ENCODE measurements at places on chromosomes 1 and 21. TPM values are rescaled to one million over a fixed set of nuclear protein-coding genes. Genes with fewer than 3 reads are reported as not detected.

GRCh38 chr1:229155472-229155871 lies 115.4 kb upstream of the RAB4A start:
- DNase-seq: peak; percentile 70

DNA sequence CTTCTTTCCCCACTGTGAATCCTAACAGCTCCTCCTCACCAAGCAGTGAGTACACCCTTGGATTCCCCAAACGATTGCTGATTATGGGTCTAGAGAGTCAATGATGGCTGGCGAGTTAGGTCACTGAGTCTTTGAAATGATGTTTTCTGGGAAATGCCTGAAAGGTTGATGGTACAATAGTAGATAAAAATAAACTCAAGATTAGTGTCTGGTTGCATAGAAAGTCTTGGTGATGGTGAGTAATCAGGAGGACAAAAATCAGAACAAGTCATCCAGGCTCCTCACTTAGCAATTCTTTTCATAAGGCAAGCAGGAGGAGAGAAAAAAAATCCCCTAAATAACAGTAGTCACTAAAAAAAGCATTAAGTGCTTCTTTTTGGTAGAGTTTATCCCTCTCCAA lies 22.6 kb downstream of the HLX start:
- no peak for DNase-seq

GRCh38 chr1:198245379-198245778 lies 88.6 kb downstream of the NEK7 start:
- peak; percentile 46 for DNase-seq

SYT11 gene
- total RNA-seq: 14.6 TPM

- no peak for DNase-seq
These were observed 32.0 kb downstream of the S100A6 start for GRCh38 chr1:153503766-153504165.

SYCP1 gene
- not detected for total RNA-seq

KCNE2 gene
- not detected for total RNA-seq

DNA sequence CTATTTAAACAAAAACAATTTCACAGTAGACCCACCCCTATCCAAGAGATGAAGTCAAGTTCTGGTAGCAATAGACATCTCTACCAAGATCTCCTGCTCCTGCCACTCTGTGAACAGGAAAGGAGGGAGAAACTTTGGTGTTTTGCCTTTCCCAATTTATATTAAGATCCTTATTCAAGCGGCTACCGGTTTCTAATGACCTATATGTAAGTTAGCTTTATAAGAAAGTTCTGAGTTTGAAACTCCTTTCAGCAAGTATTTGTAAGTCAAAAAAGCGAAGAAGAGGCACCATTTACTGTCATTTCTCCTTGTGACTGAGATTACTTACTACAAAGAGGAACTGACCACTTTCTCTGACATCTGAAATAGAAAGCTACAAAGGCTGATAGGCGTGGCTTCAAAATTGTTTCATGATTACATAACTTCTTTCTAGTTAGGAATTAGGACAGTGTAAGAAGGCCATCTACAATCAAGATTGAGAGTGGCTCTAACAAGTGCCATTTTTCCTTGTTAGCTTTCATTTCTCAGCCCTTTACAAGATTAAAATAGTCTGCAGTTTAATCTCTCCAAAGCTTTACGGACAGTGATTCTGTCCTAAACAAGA lies at the start of gene MNDA:
Gene MNDA, plus strand, starts transcription at position 448 of the 604 bp plus-strand sequence. CDS start 10,803 bp downstream, outside the sequence.
- no peak for DNase-seq

- no peak for DNase-seq
These were observed 21.9 kb downstream of the NCF2 start for GRCh38 chr1:183568176-183569021.

SPOCD1 gene
- total RNA-seq: 0.15 TPM

- peak; percentile 71 for DNase-seq
These were observed 45.7 kb downstream of the CAPZB start for GRCh38 chr1:19439464-19440171.

DNA sequence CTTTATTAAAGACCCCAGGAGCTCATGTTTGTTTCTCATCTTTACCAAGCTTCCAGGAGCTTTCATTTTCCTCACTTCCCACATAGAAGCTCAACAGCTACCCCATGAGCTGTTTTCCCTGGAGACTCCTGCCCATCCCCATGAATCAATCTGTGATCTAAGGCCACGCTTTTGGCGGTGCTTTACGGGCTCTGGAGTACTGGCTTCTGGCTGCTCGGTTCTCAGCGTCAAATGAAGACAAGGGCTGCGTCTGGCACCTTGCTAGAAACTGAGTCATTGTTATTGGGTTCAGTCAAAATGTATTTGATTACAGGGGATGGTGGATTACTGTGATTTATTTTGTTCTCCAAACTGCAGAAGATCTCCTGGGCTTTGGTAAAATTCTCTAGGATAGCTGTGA lies 39.9 kb downstream of the ACP6 start:
- no peak for DNase-seq

S100A9 gene
- 167 TPM for total RNA-seq

DNA sequence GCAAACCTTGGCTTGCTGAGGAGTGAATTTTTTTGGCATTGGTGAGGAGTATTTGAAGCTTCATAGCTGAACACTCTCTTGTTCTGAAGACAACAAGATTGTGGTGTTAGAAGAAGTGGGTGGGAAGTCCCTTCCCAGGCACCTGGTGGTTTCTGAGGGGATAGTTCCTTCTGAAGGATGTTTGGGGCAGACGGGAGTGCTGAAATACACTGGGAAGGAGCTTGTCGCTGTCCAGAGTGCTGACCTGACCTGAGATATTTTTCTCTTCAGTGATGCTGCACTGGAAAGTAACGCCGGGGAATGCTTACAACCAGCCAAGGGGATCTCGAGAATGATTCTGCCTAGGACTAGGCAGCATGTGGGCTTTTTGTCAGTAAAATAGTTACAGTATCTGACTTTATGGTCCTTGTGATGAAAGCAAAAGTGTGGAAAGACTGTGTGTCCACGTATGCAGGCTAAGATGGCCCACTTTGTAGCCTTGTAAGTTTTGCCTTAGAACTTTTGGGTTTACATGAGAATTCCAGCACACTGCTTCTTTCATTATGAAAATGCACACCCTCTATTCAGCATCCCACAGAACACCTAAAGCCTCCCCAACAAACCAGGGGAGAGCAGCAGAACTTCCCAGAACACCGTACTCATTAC lies 33.1 kb upstream of the NFASC start:
- peak; percentile 75 for DNase-seq

DNA sequence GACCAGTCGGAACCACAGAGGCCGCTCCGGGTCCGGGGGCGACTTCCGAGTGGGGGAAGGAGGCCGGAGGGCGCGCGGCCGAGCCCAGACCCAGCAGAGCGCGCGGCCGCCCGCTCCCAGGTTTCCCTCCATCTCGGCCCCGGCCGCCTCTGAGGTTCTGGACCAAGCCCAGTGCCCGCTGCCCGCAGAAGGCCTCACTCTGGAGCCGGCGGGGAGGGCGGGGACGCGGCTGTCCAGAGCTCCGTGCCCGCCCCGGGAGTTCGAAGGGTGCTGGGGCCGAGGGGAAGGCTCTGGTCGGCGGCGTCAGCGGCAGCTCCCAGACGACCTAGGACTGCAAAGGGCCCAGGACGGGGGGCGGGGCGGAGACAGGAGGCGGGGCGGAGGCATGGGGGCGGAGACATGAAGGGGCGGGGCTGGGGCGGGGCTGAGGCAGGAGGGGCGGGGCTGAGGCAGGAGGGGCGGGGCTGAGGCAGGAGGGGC lies 48.0 kb upstream of the SLC19A1 start:
- DNase-seq: peak; percentile 74

PGLYRP4 gene
- not detected for total RNA-seq

GRCh38 chr1:85245456-85245855 lies 14.0 kb downstream of the C1orf52 start:
- no peak for DNase-seq

DNA sequence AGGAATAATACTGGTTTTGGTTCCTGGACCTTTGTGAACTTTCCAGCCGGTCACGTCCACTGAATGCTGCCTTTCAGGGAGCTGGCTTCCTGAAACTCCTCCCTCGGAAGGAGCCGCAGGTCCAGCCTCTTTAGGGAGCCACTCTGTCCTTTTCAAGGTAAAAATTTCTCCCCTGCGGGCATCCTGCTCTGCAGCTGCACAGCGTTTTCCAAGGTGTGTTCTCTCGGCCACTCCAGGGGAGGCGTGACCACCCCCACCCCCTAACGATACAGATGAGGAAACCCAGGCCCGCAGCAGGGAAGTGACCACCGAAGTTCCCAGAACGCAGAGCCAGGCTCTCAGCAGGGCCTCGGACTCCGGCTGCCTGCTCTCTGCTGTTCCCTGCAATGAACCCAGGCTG lies 21.5 kb downstream of the PADI2 start:
- no peak for DNase-seq

PRKAA2 gene
- total RNA-seq: 65.9 TPM

FCRL2 gene
- total RNA-seq: not detected

S100A3 gene
- 2.0 TPM for total RNA-seq

DNA sequence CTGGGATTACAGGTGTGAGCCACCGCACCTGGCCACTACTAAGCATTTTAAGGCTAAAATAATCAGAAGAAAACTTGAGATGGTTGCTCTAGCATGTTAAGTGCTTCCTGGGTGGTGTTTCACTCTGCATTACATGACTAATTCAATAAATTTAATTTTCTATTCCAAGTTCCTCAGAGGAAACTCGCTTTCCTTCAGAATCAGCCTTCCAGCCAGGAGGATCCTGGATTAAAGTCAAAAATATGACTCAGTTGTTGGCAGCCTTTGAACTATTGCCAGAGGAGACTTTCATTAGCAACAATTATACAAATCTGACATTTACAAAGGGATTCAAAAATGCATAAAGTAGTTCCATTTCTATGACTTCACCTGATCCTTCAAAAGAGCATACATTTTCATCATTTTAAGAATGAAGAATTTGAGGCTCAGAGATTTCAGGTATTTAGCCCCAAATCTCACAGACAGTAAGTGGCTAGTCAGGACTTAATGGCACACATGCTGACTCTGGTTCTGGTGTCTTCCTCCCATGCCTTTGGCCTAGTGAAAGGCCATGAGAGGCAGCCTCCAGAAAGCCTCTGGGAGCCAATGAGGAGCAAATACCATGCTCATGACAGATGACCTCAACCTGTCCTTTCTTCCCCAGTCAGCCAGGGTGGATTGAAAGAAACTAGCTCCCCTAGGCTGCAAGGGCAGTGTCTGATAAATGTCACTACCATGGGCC lies 115.7 kb downstream of the MAP3K21 start:
- no peak for DNase-seq

- DNase-seq: no peak
These were observed 222.3 kb downstream of the TPR start for GRCh38 chr1:186152620-186153239.

ACTA1 gene
- 194 TPM for total RNA-seq

DNA sequence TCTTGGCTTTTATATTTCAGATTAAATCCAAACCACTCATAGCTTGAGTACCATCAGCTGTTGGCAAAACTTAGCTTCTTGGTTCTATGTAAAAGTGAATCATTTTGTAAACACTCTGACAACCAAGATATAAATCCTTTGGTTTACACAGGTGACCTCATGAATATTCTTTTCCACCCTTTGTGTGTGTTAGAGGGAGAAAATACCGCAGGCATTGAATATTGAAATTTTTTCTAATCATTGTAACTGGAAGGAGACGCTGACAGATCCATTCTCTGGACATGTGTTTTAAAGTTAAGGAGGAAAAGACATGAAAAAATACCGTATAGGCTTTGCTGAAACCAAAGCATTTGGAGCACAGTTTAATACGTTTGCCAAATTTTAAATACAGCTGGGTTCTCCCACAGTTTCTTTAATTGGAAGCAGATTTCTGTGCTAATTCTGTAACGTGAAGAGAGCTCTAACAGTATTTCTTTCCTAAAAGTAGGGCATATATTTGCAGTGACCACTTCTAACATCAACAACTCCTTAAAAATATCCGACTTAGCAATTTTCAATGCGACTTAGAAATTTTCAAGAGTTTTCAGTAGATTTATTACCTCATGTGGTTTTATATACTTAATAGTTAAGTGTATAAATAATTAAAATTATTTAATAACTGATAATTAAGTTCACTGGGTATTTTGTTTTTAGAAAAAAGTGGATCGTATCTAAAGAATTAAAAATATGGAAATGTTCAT lies 388.2 kb downstream of the USP25 start:
- no peak for DNase-seq

CFAP45 gene
- total RNA-seq: 4.1 TPM

ERG gene
- 20.1 TPM for total RNA-seq

GRCh38 chr1:223337174-223337869 lies 26.7 kb downstream of the SUSD4 start:
- no peak for DNase-seq

Measured in right cardiac atrium (tissue), 5 donors.